Activated CD4-positive, alpha-beta T cell treated with anti-CD3 and anti-CD28 coated beads for 1 hour (primary cell): ENCODE measurements at places on chromosomes 2 and 18.

- no peak for DNase-seq
These were observed 10.9 kb downstream of the IMPA2 start for GRCh38 chr18:11992096-11992790.

DNA sequence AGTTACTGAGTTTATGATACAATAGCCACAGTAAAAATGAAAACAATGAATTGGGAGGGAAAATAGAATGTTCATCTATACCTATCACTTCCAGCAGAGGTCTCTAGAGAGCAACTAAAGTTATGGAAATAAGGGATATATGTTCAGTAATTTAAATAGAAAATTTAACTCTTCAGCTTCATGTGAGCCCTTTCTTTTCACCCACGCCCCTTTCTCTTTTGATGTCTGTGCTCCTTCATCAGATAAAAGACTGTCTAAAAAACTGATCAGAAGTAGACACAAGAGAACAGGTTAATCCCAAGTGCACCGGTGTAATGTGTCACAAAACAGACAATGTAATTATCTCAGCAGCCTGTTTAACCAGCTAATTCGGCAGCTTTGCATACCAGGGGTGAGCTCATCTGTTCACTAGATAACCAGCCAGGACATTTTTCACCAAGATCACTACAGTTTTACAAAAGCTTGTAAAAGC lies 238.5 kb upstream of the ERBB4 start:
- no peak for DNase-seq

DNA sequence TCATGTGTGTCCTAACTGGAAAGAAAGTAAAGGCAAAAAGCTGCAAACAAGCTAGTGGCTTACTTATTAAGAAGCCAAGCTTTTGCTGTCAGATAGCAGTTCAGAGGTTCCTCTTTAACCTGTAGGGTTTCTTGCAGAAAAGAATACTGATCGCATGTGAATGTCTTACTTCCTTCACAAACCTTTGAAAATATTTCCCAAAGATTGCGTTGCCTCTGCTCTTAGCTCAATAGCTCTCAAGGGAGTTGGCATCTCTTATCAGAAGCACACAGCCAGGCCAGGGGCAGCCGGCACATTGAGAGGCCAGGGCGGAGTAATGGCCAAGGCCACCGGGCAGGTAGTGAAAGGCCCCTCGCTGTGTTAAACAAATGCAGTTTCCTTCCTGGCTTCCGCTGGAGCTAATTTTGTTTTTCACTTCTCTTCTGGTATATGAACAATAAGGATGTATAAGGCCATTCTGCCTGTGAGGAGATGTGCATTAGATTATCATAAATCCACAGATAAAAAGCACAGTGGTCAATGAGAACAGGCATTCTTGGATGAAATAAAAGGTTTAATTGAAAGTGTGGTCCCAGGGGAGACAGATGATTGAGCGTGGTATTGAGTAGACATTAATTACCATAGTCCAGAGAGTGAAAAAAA lies 542.4 kb upstream of the NRP2 start:
- DNase-seq: no peak

DNA sequence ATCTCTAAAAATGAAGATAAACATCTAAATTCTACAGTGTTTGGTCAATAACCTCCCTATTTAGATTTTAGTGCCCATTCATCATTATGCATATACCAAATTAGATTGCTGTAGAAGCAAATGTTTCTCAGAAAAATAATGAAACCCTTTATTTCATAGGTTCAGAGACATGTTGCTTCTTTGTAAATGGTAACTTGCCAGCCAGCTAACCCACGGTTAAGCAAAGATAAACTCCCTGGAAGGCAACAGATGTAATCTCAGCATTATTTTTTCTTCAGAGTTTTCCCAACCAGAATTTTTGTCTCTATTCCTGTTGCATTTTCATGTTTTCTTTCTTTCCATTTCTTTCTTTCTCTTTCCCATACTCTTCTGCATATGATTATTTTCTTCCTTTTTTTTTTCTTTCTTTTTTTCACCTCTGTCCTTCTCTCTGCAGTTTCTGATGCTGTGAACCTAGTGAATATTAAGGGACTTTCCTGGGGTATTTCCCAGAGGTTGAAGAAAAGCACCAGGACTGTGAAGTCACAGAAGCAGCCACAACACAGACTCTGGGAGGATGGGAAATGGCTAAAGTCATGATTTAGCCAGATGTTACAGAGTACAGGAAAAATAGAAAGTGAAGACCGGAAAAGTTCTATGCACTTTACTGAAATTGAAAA lies 50.0 kb upstream of the DSG1 start:
- no peak for DNase-seq

DNA sequence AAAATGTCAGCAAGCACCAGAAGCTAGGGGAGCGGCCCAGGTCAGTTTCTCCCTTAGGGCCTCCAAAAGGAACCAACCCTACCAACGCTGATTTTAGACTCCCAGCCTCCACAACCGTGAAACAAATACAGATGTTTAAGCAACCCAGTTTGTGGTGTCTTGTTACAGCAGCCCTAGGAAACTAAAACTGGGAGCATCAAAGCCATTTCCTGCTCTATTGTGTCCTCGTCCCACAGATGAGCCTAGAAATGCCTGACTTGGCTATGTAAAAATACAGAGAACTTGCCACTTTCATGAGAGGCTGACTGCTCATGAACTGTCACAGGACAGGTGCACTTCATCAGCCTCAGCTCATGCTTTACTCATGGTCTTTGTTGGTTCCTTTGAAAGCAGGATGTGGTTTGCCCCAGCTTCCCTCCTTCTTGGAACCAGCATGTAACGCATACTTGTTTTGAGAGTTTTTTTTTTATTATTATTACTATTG lies 97.6 kb upstream of the SLC39A10 start:
- DNase-seq: peak; percentile 58

GRCh38 chr2:124257120-124257519 lies 232.0 kb downstream of the CNTNAP5 start:
- DNase-seq: no peak

DNA sequence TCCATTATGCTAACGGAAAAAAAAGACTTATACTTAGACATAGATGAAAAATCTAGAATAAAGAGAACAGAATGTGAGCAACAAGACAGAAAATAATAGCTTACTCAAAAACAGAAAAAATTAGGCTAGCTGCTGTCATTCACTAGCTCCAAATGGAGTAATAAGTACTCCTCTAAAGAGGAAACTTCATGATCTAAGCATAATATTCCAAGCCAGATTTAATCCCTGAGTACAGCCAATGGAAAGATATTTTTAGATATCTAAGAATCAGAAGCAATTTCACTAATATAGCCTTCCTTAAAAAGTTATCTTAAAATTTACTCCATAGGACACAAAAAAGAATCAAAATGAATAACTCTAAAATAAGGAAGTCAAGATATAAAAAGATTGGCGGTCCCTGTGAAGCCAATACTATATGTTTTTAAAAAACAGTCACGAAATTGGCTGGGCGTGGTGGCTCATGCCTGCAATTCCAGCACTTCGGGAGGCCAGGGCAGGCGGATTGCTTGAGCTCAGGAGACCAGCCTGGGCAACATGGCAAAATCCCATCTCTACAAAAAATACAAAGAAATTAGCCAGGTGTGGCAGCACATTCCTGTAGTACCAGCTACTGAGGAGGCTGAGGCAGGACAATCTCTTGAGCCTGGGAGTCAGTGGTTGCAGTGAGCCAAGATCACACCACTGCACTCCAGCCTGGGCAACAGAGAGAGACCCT lies 123.2 kb upstream of the BCL2L11 start:
- no peak for DNase-seq

DNA sequence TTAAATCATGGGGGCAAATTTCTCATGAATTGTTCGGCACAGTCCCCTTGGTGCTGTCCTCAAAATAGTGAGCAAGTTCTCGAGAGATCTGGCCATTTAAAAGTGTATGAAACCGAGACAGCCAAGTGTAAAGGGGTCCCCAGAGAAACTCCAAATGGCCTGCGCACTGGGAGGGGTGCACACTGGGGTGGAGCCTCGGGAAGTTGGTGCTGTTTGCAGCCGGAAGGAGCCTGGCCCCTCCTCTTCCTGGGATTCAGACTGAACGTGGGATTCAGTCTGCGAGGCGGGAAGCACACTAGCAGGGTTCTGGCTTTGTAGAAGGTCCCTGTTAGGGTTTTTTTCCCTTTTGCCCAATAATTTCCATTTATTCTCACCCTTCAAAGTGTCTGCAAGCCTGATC lies 48.8 kb downstream of the RABL2A start:
- no peak for DNase-seq

DNA sequence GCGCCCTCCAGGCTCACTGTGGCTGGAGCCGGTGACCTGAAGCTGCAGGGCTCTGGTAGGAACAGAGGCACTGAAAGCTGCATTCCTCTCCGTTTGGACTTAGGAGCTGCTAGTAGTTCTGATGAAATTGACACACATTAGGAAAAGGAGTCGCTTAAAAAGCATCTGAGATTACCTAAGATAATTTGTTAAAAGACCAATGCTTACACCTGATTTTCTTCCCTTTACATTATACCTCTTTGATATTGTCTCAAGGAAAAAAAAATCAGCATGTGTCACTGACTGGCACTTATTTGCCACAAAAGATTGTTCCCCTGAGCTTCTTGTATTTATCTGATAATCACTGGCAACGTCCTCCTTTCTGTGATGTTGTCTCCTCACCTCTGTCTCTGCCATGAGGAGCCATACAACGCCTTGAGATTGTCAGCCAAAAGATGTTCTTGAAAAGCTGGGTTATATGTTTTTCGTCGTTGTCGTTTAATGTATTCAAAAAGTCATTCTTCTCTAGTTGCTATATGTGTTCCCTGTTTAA lies 618 bp upstream of the CHN1 start:
- DNase-seq: no peak

GRCh38 chr2:155442088-155442487 lies 743.6 kb downstream of the KCNJ3 start:
- no peak for DNase-seq

DNA sequence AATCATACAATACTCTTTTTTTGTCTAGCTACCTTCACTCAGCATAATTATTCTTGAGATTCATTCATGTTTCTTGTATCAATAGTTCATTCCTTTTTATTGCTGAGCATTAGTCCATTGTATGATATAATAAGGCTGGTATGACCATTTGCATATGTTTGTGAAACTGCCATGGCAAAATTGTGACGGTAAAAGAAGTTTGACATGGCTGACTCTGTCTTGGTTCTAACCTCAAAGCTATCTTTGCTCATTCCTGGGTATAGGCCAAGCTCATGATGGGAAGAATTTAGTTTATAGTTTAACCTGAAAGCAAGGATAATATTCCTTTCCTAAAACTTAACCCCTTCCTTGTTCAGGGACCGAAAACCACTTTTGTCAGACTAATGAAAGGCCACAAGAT lies 46.4 kb downstream of the COMMD1 start:
- no peak for DNase-seq

GRCh38 chr2:172094294-172095145 lies 8.2 kb downstream of the DLX2 start:
- DNase-seq: no peak

DNA sequence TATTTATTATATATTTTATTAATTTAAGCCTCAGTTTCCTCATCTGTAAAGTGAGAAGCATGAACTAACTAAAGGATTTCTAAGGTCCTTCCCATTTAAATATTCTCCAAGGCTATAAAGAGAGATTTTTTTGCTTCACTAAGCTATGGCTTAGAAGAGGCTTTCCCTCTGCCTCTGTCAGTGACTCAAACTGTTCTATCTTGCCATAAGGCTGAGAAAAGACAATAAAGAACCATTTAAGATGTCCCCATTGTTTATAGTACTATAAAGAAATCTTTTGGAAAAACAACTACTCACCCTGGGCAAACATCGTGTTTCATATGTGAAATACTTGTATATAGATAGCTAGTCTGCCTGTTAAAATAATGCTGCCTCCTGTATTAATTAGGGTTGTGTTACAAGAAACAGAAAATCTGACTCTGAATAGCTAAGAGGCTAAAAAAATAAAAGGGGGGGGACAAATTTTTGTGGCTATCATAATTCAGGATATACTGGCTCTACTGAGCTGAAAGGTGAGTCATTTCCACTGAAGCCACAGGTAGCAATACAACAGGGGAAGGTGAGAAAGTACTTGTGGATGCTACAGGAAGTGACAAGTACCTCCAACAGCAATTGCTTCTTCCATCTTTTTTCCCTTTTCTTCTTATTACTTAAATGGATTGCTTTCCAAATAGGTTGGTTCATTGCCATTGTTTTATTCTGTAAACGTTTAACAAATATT lies 25.4 kb downstream of the EPHA4 start:
- DNase-seq: no peak

DNA sequence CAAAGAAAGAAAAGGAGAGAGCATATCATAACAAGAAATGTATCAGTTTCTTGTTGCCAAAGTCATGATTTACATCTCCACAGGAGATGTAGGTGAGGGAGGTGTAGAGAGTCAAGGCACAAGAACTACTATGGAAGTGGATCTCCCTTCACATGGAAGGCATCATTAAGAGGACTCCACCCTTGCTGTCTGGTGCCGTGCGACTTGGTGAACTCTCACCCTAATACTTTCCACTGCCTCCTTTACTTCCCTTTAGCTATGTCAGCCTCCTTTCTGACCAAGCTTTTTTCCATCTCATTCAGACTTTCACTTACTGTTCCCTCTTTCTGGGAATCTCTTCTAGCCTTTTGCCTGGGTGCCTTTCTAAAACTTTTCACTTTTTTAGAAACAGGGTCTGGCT lies 490.0 kb downstream of the THSD7B start:
- no peak for DNase-seq

GRCh38 chr2:74415762-74416395 lies 5.5 kb downstream of the C2orf81 start:
- no peak for DNase-seq

GRCh38 chr2:90069290-90069894 lies 1377.9 kb downstream of the RPIA start:
- no peak for DNase-seq

GRCh38 chr2:200587007-200587616 lies 1.3 kb downstream of the AOX1 start:
- no peak for DNase-seq

DNA sequence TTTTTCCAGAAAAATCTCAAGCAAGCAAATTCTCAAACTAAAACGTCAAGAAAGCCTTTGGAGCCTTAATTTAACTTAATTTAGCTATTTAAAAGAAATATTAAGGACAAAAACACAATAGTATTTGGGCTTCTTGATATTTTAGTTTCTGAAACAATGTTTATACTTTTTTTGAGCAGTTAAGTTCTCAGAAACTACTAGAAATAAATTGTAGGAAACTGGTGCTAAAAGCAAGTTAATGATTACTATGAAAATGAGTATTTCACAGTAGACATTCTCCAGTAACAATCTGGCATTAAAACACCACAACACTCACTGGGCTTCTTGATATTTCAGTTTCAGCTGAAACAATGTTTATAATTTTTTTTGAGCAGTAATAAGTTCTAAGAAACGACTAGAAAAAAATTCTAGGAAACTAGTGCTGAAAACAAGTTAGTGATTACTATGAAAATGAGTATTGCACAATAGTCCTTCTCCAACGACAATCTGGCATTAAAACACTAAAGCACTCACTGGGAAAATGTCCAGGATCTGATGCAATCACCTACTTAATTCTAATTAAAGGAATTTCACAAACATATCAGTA lies 45.1 kb downstream of the TRAK2 start:
- no peak for DNase-seq

GRCh38 chr18:46756025-46756558 lies 761 bp downstream of the ST8SIA5 start:
- DNase-seq: no peak

- DNase-seq: no peak
These were observed 31.0 kb downstream of the CELF4 start for GRCh38 chr18:37534627-37535026.

GRCh38 chr2:136130511-136130910 lies 12.6 kb upstream of the CXCR4 start:
- no peak for DNase-seq

GRCh38 chr2:230739961-230740360 lies 27.3 kb downstream of the CAB39 start:
- no peak for DNase-seq

GRCh38 chr2:153110486-153110885 lies 368.1 kb downstream of the RPRM start:
- DNase-seq: no peak

GRCh38 chr2:182977463-182977862 lies 60.8 kb downstream of the NCKAP1 start:
- DNase-seq: no peak
